Aorta (tissue), 5 donors: ENCODE measurements at places on chromosomes 1 and 21. TPM values are rescaled to one million over a fixed set of nuclear protein-coding genes. Genes with fewer than 3 reads are reported as not detected.

KIF2C gene
- 0.84 TPM for total RNA-seq

DHCR24 gene
- total RNA-seq: 29.6 TPM

S100A8 gene
- 185 TPM for total RNA-seq

GRCh38 chr21:18970416-18970815 lies 566.8 kb upstream of the TMPRSS15 start:
- DNase-seq: no peak
- H3K4me3 ChIP-seq: no peak overlapping the region
- no peaks in the 10 kb centered on the region for H3K4me1 ChIP-seq
- H3K36me3 ChIP-seq: no peaks in the 10 kb centered on the region

- no peak overlapping the region for H3K4me3 ChIP-seq
- H3K27ac ChIP-seq: no peak overlapping the region
- H3K4me1 ChIP-seq: no peaks in the 10 kb centered on the region
- H3K36me3 ChIP-seq: no peaks in the 10 kb centered on the region
- H3K27me3 ChIP-seq: no peaks in the 10 kb centered on the region
- DNase-seq: no peak
Measured at GRCh38 chr1:119470377-119470776, 36.6 kb upstream of the HSD3B1 start.

- no peaks in the 10 kb centered on the region for H3K4me1 ChIP-seq
- no peaks in the 10 kb centered on the region for H3K36me3 ChIP-seq
- peak overlapping the region; percentile 63 for H3K4me3 ChIP-seq
- no peak for DNase-seq
- H3K27ac ChIP-seq: peak overlapping the region; percentile 92
Measured at GRCh38 chr1:23930861-23931490, 17.8 kb upstream of the CNR2 start.

GRCh38 chr1:119002028-119002686 lies 14.0 kb upstream of the TBX15 start:
- H3K36me3 ChIP-seq: no peaks in the 10 kb centered on the region
- H3K4me3 ChIP-seq: no peak overlapping the region
- no peaks in the 10 kb centered on the region for H3K27me3 ChIP-seq
- DNase-seq: no peak
- H3K4me1 ChIP-seq: no peaks in the 10 kb centered on the region

DNA sequence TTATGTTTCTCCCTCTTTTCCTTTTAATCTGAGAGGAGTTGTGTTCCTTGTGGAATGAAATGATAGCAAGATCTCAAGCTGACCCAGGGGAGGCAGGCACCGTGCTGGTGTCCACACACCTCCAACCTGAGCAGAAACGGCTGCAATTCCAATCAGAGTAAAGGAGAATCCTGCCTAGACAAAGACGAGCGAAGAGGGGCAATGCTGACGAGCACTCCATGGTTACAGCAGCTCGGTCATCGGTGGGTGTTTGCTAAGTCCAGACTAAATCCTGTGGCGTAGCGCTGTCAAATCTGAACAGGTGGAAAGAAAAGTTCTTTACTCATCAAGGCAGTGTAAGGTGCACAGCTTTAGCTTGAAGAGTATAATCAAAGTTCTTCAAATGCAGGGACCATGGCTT lies 74.8 kb downstream of the PLD5 start:
- H3K36me3 ChIP-seq: no peaks in the 10 kb centered on the region
- H3K4me1 ChIP-seq: no peaks in the 10 kb centered on the region
- no peak overlapping the region for H3K27ac ChIP-seq
- no peaks in the 10 kb centered on the region for H3K27me3 ChIP-seq

- no peaks in the 10 kb centered on the region for H3K4me1 ChIP-seq
- H3K4me3 ChIP-seq: no peak overlapping the region
- H3K36me3 ChIP-seq: no peaks in the 10 kb centered on the region
- no peak overlapping the region for H3K27ac ChIP-seq
- DNase-seq: no peak
Measured at GRCh38 chr1:165699577-165699976, 1.2 kb upstream of the ALDH9A1 start.

DNA sequence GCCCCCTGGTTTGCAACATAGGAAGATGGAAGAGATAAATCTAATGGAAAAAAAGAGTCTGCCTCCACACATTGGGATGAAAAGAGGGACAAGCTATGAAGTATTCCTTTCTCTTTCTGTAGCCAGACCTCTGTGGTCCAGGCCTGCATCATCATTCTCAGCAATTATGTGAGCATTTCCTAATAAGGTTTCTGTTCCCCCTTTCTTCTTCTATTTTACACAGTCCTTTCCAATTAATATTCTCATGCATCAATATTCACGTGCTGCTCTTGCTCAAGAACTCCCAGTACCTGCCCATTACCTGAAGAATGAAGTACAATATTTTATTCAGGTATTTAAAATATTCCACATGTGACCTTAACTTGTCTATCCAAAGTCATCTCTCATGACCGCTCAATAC lies 8.2 kb upstream of the SLC30A1 start:
- no peaks in the 10 kb centered on the region for H3K36me3 ChIP-seq
- DNase-seq: no peak
- no peaks in the 10 kb centered on the region for H3K27me3 ChIP-seq
- no peaks in the 10 kb centered on the region for H3K4me1 ChIP-seq

DNA sequence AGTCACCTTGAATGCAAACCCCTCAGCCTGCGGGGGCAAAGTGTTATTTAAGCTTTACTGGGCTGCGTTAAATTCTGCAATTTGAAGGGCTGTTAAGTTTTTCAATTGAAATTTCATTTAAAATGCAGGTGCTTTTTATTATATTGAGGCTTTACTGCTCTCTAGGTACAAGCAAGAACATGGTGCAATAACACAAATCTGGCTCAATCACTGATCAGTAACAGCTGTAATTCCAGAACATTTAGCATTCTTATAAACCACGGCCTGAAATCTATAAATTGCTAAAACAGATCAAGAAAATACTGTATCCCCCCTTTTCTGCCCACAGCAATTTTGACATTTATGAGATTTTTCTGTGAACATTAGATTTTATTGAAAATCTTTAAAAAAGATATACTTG lies 322.8 kb downstream of the KCTD3 start:
- H3K4me3 ChIP-seq: no peak overlapping the region
- no peak for DNase-seq
- no peaks in the 10 kb centered on the region for H3K27me3 ChIP-seq
- no peaks in the 10 kb centered on the region for H3K4me1 ChIP-seq

DNA sequence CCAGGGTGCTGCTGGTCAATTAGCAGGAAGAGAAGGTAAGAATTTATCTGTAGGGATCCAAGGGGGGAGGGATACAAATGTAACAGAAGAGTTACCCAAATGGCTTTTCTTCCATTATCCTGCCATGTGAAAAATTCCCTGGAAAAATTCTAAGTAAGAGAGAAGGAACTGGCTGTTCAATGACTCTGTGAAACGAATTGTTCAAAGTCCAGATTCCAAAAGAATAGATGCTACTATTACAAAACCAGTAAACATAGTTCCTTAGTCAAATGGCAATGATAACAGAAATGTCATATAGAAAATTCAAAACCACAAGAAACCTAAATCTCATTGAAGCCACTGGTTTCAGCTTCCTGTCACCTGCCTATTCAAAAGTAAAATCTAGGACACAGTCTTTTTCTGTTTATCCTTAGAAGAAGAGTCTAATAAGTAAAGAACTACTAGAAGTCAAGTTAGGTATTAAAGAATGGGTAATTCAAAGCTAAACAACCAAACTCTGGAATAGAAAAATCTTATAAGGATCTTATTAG lies 102.6 kb downstream of the ZNF644 start:
- no peaks in the 10 kb centered on the region for H3K27me3 ChIP-seq
- DNase-seq: no peak
- no peaks in the 10 kb centered on the region for H3K36me3 ChIP-seq
- no peak overlapping the region for H3K4me3 ChIP-seq

GRCh38 chr21:41366522-41367151 lies 4.8 kb downstream of the MX2 start:
- no peak overlapping the region for H3K4me3 ChIP-seq
- peak; percentile 77 for DNase-seq
- H3K27ac ChIP-seq: no peak overlapping the region

DNA sequence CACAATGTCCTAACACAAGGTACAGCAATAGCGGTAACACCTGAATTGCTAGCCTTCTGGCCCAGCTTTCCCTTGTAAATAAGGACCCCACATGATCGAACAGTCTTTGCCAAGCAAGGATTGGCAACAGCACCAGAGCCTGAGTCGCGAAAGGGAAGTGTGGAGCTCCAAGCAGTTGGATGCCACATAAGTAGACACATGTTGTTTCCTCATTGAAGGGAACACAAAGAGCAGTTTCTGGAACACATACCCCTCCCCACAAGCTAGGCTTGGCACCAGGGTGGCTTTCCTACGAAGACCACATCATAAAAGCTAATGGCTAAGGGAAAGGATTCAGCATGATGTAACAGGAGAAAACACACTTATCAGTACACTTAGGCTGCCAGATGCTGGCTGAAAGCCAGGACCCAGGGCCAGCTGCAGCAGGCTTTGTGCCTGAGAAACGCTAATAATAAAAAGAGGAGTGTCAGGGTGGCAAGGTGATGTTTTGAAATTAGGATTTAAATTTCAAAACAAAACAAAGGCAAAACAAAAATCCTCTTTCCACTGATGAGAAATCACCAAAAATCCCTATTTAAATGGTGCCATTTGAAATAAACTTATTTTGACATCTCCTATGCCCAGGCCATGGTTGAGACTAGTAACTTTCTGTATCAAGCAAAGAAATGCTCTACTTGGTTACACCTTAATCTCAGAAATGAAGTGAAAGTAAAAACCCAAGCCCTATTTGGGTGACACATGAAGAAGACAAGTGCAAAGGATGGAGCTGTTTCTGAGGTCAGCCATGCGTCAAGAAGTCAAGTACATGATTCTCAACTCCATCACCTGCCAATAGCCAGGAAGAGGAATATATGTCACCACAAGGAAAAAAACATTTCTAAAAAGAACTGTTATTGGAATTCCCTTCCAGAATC lies 11.9 kb upstream of the CPLANE2 start:
- peaks cover 4% of the 10 kb centered on the region for H3K36me3 ChIP-seq
- H3K27ac ChIP-seq: peak overlapping the region; percentile 38
- H3K4me1 ChIP-seq: peaks cover 5% of the 10 kb centered on the region
- H3K27me3 ChIP-seq: no peaks in the 10 kb centered on the region
- no peak overlapping the region for H3K4me3 ChIP-seq

- no peak overlapping the region for H3K27ac ChIP-seq
- H3K4me1 ChIP-seq: peaks cover 2% of the 10 kb centered on the region
- no peaks in the 10 kb centered on the region for H3K27me3 ChIP-seq
- H3K36me3 ChIP-seq: peaks cover 24% of the 10 kb centered on the region
Measured at GRCh38 chr1:8862528-8862927, 16.0 kb downstream of the ENO1 start.

- no peaks in the 10 kb centered on the region for H3K4me1 ChIP-seq
- no peaks in the 10 kb centered on the region for H3K36me3 ChIP-seq
- no peak overlapping the region for H3K27ac ChIP-seq
- no peaks in the 10 kb centered on the region for H3K27me3 ChIP-seq
- DNase-seq: no peak
- H3K4me3 ChIP-seq: no peak overlapping the region
Measured at GRCh38 chr1:92583821-92584760, 97.4 kb upstream of the GFI1 start.
